ENCODE measurements at places on chromosomes 11 and 22.

- DNase-seq = no peak
These were observed 119.2 kb upstream of the SEZ6L start for GRCh38 chr22:26050079-26050478.

GRCh38 chr11:13000721-13001120 is 8.4 kb upstream of the RASSF10 start:
- DNase-seq = no peak

DNA sequence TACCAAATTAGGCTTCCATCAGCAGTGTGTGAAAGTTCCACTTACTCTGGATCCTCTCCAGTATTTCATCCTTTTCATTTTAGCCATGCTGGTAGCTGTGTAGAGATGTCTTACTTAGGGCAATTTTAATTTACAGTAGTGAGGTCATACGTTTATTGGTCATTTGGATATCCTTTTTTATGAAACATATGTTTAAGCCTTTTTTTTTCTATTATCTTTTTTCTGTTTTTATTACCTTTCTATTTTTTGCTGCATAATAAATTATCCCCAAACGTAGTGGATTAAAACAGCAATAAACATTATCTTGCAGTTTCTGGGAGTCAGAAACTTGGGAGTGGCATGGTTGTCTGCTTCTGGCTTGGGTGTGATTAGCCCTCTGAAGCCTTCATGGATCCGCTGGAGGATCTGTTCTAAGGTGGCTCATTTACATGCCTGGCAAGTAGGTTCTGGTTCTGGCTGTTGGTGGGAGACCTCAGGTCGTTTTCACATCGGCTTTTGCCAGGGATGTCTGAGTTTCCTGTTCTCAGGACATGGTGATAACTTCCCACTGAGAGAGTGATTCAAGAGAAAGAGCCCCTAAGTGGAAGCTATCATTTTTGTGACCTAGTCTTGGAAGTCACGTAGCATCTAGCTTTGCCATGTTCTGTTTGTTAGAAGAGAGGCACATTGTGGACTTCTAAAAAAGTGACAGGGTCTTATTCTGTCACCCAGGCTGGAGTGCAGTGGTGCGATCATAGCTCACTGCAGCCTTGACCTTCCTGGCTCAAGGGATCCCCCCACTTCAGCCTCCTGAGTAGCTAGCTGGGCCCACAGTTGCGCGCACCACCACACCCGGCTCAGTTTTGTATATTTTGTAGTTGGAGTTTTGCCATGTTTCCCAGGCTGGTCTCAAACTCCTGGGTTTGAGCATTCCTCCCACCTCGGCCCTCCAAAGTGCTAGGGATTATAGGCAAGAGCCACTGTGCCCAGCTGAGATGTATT is 38.6 kb downstream of the PPP6R3 start:
- no peak for DNase-seq

DNA sequence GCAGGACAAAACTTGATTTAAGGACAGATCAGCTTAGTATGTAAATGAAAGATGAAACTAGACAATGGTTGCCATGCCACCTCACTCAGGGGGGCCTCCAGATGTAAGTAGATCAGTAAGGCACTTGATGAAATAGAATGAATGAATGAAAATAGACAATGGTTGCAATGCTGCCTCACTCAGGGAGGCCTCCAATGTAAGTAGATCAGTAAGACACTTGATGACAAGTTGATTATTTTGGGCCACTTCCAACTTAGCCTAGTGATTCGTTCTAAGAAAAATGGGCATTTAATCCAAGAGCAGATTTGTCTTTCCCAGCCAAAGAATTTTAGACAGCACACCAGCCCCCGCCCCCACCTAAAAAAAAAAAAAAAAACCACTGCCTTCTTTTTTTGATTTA is 19.2 kb upstream of the SLC5A12 start:
- DNase-seq = no peak

- no peak for DNase-seq
These were observed 28.4 kb upstream of the SLN start for GRCh38 chr11:107740271-107740670.

GRCh38 chr22:40444178-40444831 is 73.9 kb downstream of the SGSM3 start:
- no peak for DNase-seq

GRCh38 chr22:42895087-42895486 is 38.0 kb upstream of the ARFGAP3 start:
- peak; percentile 24 for DNase-seq

GRCh38 chr22:39489094-39490068 is 12.7 kb upstream of the MIEF1 start:
- no peak for DNase-seq

DNA sequence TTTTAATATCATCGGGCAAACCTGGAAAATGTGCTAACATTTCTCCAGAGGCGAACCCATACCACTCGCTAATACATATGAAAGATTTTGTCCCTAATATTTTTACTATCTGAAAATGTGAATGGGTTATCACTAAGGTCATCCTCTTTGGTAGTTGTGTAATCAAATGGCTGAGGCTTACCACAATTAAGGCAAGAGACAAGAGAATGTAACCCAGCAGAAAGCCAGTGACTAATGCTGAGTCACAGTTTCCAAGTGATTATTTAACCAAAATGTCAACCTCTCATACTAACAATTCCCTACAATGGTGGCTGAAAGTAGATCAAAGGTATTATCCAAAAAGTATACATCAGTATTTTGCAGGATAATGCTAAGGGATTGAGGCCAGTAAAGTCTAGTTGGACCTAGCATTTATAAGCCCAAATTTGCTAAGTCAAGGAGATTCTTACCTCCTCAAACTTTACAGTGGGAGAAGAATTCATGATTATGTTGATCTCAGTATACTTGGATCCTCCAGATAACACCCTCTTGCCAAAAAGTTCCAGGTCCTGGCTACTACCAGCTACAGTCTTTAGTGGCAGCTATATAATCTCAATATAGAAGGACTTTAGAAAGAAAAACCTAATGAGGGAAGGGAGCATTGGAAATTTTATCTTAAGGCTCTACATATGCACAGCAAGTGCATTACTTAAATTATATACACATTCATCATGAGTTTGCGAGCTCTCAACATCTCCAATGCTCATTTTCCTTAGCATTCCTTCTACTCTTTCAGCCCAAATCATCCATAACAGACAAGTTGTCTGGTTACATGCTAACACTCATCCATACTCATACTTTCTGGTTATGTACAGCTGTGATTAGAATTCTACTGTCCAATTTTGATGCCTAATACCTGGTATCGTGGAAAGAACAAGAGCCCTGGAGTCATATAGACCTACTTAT is 25.4 kb downstream of the SIK3 start:
- DNase-seq = no peak

GRCh38 chr11:66457826-66458225 is 8.9 kb upstream of the PELI3 start:
- no peak for DNase-seq

- peak; percentile 33 for DNase-seq
These were observed 26.9 kb downstream of the TPST2 start for GRCh38 chr22:26563022-26563421.

GRCh38 chr11:115885535-115886421 is 381.6 kb upstream of the CADM1 start:
- DNase-seq = no peak

- DNase-seq = no peak
These were observed at the start of gene RASSF10 for GRCh38 chr11:13008625-13009475. RASSF10 (plus strand) TSS chr11:13009316; CDS start chr11:13009577, 261 bp downstream.

DNA sequence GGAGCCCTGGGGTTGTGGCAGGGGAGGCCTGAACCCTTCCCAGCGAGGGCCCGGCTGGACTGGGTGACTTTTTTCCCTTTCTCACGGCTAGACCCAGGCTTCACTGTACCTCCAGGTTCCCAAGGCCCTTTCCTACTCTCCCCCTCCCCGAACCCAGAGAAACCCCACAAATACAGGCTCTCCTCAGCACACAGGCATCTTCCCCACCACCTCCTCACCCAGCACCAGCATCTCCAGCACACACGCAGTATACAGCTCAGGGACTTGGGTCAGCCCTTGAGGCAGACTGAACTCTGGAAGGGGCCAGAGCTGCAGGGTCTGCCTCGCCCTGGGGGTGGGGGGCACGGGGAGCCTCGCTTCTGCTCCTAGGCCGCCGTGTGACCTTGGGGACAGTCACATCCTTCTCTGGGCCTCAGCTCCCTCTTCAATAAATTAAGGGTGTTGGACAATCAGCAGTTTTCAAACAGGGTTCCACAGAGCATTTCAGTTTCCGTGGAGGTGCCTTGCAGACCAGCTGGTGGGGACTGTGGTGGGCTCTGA is 4.5 kb downstream of the TMPRSS13 start:
- DNase-seq = no peak

- DNase-seq = no peak
These were observed 36.0 kb upstream of the L3MBTL2 start for GRCh38 chr22:41169157-41169556.

DNA sequence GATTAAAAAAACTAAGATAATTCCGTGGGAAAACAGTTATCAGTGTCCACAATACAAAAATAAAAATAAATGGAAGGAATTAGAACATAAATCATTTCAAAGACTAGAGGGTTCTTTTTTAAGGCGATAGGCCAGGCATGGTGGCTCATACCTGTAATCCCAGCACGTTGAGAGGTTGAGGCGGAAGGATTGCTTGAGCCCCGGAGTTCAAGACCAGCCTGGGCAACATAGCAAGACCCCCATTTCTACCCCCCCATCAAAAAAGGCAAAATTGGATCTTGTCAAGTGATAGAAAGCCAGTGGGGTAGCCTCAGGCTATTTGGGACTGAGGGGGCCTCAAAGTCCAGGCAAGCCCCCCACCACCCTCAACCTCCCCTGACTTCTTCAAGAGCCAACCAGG is 20.6 kb upstream of the POLA2 start:
- DNase-seq = no peak

- no peak for DNase-seq
These were observed 61.2 kb downstream of the CLPB start for GRCh38 chr11:72373163-72373562.

DNA sequence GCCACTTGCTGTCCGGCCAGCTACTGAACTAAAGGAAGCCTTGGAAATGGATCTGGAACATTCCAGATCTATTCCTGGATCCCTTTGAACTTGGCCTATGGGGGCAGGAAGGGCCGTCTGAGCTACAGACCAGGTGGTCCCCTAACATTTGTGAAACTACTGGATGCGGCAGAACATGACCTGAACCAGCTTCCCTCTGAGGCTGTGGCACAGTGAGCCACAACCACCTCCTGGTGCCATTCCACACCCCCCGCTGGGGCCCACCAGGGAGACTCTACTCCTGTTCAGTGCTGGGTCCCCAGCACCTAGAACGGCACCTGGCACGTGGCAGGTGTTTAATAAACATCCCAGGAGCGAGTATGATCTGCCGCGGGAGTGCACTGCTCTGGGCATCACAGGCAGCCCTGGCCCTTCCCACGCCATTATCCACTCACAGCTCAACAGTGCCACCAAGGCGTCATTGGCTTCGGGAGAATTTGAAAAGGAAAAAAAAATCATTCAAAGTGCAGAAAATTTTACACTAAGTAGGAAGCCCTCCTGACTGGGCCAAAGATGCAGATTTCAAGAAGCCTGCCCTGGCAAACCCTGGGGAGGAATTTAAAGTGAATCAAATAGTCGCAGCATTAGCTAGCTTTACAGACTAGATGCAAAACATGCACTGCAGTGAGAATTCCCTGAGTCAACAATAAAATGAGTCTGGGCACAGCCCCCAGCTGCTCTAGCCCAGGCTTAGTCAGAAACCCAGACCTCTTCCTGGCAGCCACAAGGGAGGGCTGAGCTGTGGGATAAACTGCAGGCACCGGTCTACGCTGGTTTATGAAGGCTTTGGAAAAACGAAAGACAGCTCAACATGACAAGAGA is 14.3 kb upstream of the EFCAB6 start:
- DNase-seq = no peak

GRCh38 chr11:125394296-125394695 is 101.8 kb downstream of the FEZ1 start:
- DNase-seq = no peak

GRCh38 chr11:16191868-16192240 is 164.5 kb downstream of the SOX6 start:
- no peak for DNase-seq

DNA sequence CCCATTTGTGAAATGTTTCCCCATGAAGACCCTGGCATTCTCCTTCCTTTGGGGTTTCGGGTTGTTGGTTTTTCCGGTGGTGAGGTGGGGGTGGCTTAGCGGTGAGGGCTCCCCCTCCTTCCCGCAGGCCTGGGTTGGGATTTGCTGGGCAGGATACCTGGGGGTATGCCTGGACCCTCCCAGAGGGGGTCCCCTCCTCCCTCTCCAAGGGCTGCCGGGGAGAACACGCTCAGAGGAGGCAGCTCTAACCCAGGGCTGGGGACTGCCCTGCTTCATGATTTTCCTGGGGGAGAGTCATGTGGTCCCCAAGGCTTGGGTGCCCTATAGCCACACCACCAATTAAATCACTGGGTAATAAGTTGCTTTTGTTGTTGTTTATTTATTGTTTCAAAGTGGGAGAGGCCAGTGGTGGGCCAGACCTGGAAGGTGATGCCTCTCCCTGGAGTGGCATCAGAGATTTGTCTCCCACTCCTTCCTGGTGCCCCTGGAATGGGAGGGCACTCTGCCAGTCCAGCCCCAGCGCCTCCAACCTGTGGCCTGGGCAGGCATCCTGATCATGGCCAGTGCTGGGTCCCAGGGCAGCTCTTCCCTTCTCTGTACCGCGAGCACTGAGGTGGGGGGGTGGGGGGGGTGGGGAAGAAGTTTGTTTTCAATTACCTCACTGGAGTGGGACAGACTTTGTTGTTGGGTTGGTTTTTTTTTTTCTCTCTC is 1.3 kb upstream of the CLCF1 start:
- DNase-seq = no peak

Data from naive thymus-derived CD8-positive, alpha-beta T cell (primary cell).